Stimulated activated effector memory CD8-positive, alpha-beta T cell treated with anti-CD3 and anti-CD28 coated beads, Interleukin-12 subunit alpha, Interleukin-12 subunit beta, amount 100 ng/mL, for 72 hours (primary cell): ENCODE measurements at places on chromosomes 5 and 9.
A peak's percentile ranks its signal among the peaks of the same experiment; 100 is the strongest.

DNA sequence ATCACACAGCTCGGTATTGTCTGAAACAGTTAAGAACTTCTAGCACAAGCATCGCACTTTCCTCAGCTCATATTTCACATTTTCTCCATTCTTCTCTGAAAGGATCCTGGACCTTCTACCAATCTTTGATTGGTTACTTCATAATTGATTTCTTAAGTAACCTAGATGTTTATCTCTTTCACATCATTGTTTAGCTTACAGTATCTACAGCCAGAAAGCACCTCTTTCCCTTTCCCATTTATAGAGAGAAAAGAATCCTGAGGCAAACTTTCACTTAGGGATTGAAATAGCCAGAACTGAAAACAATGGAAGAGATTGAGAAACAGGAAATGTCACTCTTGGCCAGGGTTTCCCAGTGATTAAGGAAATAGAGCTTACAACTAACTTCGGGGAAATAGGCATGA is 2.5 kb downstream of the IL33 start:
- no peak for DNase-seq

- no peak for DNase-seq
Observed at GRCh38 chr9:13728131-13728530, 448.6 kb upstream of the MPDZ start.

DNA sequence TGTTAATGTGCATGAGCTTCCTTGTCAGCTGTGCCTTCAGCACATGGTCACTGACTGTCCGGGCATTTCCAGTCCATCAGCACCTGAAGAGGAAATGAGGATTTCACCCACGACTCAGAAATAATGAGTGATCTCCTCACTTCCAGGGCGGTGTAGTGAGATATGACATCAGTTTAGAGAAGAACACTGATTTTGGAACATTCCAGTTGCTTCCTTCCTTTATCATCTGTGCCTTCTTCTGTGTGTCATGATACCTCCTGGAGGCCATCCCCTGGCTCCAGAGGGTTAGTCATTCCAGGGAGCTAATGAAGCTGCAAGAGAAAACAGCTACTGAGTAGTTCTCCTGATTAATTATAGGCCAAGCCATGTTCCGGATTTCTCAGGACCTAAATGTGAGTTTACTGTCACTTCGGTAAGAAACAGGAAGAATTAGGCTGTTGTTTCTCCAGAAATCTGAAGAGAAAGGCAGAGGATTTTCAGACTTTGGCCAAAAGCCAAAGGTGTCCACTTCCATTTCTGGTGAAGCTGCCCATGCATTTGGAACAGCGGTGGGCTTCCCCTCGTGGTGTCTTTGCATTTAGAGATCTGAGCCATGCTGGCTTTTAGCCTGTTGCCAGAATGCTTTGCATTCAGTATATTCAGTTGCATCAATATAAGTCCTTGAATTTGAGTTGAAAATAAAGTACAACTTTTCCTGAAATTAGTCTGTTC is 161.3 kb upstream of the OTULINL start:
- DNase-seq, result no peak

GRCh38 chr9:84671586-84672521 is 2.3 kb downstream of the NTRK2 start:
- no peak for DNase-seq

GRCh38 chr9:36317766-36318165 is 59.5 kb upstream of the GNE start:
- DNase-seq, result no peak

DNA sequence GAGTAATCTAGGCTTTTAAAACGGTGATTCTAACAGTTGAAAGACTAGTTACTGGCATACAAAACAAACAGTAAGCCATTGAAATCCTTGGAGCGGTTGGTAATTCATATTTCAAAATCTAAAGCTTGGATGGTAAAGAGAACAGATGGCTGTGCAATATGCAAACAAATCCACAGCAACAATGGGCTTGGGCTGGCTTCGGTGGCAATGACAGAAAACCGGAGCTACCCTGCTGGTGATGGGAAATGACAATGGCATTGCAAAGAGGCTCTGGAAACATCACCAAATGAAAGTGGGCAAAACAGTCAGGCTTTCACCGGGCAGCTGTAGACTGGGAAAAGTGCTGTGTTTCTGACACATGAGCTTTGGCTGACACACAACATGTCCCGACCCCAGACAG is 42.2 kb downstream of the MED27 start:
- no peak for DNase-seq

DNA sequence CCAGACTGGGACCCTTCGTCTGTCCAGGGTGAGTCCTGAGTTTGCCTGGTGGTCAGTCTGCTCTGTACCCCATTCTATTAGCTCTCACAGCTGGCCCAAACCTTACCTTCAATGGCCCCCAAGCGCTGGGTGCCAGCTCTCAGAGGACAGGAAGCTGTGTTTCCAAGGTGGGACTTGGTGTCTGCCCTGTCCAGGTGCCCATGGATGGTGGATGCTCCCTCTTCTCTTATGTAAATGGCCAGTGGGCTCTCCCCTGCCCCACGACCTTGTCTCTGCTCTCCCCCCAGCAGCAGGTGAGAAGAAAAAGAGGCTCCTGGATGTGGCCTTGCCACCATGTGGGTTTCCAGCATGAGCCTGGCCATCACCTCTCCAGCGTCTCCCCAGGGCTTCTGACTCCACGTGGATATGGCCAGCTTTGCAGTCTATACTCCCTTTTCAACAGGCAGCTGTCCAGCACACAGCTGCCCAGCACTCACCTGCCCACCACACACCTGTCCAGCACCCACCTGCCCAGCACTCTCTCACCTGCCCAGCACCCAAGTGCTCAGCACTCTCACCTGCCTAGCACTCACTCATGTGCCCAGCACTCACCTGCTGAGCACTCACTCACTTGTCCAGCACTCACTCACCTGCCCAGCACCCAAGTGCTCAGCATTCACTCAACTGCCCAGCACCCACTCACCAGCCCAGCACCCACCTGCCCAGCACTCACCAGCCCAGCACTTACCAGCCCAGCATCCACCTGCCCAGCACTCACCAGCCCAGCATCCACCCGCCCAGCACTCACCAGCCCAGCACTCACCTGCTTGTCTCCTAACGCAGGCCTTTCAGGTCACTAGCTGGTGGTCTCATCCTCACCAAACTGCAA is 136.2 kb upstream of the IRX2 start:
- DNase-seq, result no peak

GRCh38 chr5:61999371-61999770 is 306.6 kb upstream of the KIF2A start:
- DNase-seq, result no peak

- DNase-seq, result peak; percentile 71
Observed at GRCh38 chr5:171355302-171355724, 32.3 kb upstream of the NPM1 start.

DNA sequence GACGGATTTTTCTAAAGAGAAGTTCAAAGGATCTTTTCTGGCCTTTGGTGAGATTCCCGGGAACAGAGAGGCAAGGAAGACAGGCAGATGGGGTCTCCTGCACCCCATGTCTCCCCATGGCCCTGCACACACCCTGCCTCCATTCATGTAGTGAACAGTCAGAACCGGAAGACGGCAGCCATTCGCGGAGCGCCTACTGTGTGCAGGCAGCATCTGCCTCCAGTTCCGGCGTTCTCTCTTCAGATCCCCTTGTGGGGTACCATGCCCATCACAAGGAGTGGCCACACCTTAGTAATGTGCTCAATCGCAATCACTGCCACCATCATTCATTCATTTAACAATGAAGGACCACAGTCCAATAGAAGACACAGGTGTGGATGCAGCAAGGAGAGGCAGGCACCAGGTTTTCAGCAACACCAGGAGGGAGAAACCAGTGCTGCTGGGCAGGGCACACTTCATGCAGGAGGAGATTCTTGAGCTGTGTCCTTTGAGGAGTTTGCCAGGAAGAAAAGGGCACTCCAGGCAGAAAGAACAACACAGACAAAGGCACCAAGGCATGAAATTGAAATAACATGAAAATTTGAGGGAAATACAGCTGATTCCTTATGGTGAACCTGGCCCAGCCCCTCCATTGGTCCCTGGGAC is 171.5 kb upstream of the PHYKPL start:
- no peak for DNase-seq

- no peak for DNase-seq
Observed at GRCh38 chr5:168464214-168464613, 22.1 kb upstream of the RARS1 start.

DNA sequence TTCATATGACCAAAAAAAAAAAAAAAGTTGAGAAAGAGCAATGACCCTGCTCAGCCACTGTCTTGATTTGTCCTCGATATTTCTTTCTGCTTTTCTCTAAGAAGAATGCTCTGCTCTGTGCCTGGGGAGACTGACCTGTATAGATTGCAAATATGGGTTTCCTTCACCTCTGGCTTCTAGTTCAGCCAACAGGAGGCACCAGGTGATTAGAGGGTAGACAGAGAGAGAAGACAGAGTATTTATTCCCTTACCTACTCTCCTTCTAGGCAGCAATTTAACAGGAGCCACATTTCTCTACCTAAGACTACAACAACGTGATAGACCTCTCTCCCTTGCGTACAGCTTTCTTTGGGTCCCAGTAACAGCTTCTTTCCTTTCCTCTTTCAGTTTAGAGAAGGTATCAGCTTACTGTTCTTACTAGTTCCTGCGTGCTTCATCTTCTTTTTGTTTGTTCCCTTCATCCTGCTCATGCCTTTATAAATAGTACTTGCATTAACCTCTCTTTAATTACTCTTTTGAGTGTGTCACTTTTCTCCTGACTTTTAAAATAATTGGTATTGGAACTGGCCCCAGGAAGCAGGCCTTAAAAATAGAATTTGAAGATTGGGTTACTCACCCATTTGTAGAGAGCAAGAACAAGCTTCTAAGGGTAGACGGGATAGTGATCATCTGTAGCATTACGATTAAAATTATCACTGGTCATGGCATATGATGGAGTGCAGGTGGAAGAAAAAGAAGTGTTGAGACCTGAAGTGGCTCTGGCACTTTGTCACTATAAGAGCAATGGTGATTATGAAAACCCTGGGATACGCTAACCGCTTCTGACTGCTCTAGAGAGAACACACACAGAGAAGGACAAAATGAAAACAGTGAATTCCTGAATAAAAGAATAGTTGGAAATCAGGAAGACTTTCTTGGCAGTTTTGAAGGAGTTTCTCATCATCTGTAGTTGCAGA is 161.2 kb upstream of the FSTL4 start:
- no peak for DNase-seq

DNA sequence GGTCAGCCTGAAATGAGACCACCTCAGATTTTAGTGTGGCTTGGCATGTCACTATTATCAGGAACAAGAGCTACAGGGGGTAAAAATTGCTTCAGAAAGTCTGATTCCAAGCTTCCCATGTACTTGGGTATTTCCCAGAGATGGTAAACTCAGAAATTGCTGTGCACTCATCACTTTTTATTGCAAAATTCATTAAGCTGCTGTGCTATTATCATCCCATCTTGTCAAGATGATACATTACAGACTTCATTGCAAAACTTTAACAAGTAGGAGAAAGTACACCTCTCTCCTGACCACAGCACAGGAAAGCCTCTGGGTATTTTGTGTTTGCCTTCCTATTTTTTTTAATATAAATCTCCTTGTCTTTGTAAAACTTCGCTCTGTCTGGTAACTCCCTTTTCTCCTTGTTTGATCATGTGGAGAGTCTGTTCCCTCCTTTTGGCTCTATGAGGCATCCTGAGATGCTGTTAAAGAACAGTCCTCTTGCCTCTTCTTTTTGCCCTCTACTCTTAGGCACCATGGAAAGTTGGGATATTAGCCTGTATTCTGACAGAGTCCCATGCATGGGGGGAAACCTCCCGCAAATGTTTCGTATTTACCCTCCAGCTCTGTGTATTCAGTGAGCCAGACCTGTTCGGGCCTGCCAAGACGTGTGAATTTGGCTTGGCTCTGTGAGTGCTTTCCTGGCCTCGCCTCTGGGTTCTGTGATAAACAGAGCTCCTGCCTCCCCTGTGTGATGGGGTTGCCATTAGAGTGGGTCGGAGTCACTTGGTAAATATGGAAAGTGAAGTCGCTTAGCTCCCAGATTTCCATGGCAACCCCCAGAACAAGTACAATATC is 260.7 kb downstream of the NR3C1 start:
- DNase-seq, result no peak

- no peak for DNase-seq
Observed at GRCh38 chr9:88258601-88259000, 120.3 kb upstream of the SPATA31C2 start.

DNA sequence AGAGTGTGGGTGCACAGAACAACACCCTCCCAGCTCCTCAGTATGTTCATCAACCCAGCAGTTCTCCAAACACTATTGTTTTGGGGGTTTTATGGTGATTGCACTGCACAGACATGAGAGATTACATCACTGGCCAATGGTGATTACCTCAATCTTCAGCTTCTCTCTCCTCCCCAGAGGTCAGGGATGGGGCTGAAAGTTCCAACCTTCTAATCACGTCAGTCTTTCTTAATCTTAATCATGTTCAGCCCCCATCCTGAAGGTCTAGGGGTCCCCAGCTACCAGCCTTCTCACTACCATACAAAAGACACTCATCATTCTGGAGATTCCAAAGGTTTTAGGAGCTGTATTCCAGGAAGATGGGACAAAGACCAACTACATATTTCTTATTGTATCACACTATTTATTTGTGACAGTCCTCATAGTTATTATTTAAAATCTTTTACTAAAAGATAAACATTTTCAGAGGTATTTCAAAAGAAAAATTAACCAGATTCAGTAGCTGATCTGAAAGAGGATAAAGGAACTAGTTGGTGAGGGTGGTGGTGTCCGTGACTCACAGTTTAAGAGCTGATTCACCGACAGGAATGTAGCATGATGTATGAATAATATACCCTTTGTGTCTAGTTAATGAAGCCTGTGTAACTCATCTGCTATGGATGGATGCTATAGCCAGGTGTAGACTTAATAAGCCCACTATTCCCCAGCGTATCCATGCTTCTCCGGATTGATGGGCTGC is 35.6 kb downstream of the RASEF start:
- no peak for DNase-seq

DNA sequence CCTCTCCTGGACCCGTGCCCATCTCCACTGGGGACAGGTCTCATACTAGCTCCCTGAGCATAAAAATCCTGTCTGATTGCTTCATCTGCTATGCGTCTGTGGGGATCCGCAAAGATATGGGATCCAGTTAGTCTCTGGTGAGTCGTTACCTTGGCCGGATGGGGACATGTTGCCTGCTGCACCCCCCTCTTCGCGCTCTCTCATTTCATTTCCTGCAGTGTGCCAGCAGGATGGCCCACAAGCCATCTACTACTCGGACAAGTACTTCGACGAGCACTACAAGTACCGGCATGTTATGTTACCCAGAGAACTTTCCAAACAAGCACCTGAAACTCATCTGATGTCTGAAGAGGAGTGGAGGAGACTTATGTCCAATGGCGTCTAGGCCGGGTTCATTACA is 17.0 kb upstream of the CEP78 start:
- no peak for DNase-seq

DNA sequence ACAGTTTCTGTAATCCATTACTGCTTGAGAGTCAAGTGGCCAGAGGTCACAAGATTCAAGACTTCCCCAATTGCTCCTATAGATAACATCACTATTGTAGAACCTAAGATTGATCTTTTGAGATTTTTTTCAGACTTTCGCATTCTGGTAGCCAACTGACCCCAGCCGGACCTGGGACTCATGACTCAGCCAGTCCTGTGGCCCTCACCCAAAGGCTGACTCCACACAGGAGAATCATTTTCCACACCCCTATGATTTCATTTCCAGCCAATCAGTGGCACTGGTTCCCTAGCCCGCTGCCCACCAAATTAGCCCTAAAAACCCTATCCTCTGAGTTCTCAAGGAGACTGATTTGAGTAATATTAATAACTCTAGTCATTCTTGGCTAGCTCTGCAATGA is 36.2 kb downstream of the TARS1 start:
- no peak for DNase-seq

- no peak for DNase-seq
Observed at GRCh38 chr9:107710953-107711352, 221.4 kb upstream of the KLF4 start.
